Stimulated activated CD4-positive, alpha-beta T cell treated with anti-CD3 and anti-CD28 coated beads, Interleukin-2, amount 100 ng/mL, for 48 hours (primary cell): ENCODE measurements at places on chromosomes 5 and 9.
A peak's percentile ranks its signal among the peaks of the same experiment; 100 is the strongest.

GRCh38 chr5:173090639-173091038, 34.5 kb downstream of the CREBRF start:
- no peak for DNase-seq

- DNase-seq: no peak
Measured at GRCh38 chr9:6051511-6051950, 36.1 kb upstream of the RANBP6 start.

- no peak for DNase-seq
Measured at GRCh38 chr5:147519380-147519779, 9.5 kb upstream of the DPYSL3 start.

- DNase-seq: no peak
Measured at GRCh38 chr5:74051076-74051475, 425.1 kb downstream of the ARHGEF28 start.

DNA sequence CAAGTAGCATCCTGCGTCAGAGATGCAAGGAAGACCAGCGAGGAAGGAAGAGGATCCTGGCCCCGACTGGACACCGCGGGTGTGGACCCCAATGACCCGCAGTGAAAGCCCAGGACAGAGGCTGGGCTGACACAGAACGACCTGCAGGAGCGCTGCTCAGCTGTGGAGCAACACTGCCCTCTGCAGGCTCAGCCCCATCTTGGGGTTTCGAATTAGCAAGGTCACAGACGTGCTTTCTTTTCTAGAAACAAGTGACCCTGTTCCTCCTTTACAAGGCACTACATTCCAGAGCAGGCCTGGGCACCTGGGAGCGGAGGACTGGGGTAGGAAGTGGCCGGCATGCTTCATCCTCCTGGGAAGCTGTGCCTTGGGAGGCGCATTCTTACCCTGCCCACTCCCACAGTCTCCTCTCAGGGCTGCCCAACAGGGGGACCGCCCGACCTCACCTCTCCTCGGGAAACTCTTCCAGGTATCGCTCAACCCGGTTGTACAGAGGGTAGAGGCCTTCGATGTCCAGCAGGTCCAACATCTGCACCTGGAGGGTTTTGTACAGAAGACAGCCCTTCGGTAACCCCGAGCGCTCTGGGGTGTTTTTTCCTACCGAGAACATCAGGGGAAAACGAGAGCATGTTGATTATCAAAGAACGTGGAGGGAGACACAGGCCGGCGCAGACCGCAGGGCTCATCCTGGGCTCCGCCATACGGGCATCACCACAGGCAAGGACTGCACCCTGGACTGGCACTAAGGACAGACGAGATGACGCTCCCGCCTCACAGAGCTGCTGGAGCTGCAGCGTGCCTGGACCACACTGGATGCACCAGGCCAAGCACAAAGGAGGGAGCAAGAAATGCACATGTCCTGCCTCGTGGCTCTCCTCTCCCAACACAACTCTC, 35.0 kb downstream of the IPPK start:
- DNase-seq: peak; percentile 59

DNA sequence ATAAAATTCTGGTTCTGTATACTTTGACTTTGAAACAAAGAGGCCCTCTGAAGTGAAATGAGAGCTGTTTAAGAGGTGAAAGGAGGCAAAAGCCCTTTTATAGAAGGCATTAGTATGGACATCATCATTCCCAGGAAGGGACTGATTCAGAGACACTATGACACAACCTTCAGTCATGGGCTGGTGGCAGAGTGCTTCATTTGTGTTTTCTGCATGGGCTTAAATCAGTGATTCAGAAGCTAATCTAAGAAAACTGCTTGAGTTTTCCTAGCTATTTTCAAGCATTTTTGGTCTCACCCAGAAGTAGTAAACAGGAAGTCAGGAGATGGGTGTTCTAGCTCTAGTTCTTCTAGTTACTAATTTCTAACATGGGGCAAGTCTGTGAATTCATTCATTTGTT, 288.9 kb downstream of the TRPM3 start:
- no peak for DNase-seq

DNA sequence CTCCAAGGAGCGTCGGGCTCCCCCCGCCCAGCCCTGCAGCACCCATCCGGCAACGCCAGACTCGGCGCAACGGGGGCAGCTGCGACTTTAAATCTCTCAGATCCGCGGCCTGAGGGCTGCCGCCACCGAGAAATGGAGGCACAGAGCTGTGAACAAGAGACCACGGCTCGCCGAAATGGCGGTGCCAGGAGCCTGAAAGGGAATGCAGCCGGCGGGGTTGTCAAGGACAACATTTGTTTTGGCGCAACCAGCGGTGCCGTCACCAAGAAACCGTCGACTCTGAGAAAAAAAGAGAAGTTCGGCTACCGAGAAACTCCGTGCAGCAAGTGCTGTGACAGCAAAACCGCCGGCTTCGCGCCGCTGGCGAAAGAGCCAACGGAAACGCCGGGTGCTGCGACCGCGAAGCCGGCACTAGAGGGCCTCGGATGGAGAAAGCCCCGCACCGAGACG, 2.1 kb upstream of the ANXA2R start:
- DNase-seq: peak; percentile 68

DNA sequence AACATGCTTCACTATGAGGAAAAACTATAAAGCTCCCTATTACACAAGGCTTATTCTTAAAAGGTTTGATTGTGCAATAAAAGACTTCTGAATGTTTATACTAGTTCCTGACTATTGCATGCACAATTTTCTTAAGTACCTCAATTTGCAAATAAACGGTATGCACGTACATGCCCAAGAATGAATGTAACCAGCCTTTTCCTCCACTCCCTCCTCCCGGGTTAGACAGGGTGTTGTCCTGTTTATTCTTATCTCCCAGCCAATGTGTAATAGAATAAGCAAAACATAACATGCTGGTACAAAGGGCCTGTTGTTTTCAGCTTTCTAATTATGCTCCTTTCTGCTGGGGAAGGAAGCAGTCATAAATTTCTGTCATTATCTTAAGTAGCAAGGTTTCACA, 79.1 kb downstream of the AOPEP start:
- DNase-seq: no peak
